ENCODE measurements at places on chromosomes 3 and 15. TPM values are rescaled to one million over a fixed set of nuclear protein-coding genes. Genes with fewer than 3 reads are reported as not detected.

GRCh38 chr3:178966299-178967176 is 105.1 kb downstream of the ZMAT3 start:
- H3K36me3 ChIP-seq, result no peaks in the 10 kb centered on the region
- H3K27ac ChIP-seq, result peak overlapping the region; percentile 81
- peaks cover 46% of the 10 kb centered on the region for H3K4me1 ChIP-seq
- peak overlapping the region; percentile 76 for H3K4me3 ChIP-seq
- no peak for DNase-seq
- H3K27me3 ChIP-seq, result no peaks in the 10 kb centered on the region

- peak overlapping the region; percentile 36 for H3K27ac ChIP-seq
- H3K4me1 ChIP-seq, result peaks cover 77% of the 10 kb centered on the region
- H3K27me3 ChIP-seq, result no peaks in the 10 kb centered on the region
- peaks cover 64% of the 10 kb centered on the region for H3K36me3 ChIP-seq
- no peak overlapping the region for H3K4me3 ChIP-seq
These were observed 33.1 kb downstream of the USF3 start for GRCh38 chr3:113663324-113663750.

DNA sequence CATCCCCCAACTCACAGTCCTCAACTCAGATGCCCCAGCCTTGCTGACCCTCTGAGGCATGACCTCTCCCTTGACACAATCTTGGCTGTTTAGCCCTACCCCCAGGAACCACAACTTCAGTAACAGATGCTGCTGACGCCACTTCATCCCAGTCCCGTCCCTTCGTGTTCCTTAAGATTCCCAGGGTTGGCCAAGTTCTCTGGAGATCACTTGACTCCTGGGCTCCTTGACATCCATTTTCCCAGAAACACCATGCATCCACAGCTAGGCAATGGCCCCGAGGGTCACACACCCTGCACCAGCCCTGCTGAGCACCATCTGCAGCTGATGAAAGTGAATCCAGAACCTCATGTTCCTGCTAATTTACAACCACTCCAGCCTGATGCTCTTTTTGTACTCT is 6.9 kb downstream of the RTP2 start:
- no peak for DNase-seq
- H3K27ac ChIP-seq, result no peak overlapping the region
- H3K4me1 ChIP-seq, result no peaks in the 10 kb centered on the region
- no peaks in the 10 kb centered on the region for H3K36me3 ChIP-seq
- H3K4me3 ChIP-seq, result no peak overlapping the region
- peaks cover 23% of the 10 kb centered on the region for H3K27me3 ChIP-seq

- no peak for DNase-seq
- H3K27me3 ChIP-seq, result no peaks in the 10 kb centered on the region
- peaks cover 37% of the 10 kb centered on the region for H3K4me1 ChIP-seq
- no peak overlapping the region for H3K4me3 ChIP-seq
These were observed 17.6 kb downstream of the IQSEC1 start for GRCh38 chr3:13055634-13056033.

GRCh38 chr3:133833267-133833666 is 27.7 kb downstream of the SRPRB start:
- H3K36me3 ChIP-seq, result no peaks in the 10 kb centered on the region
- no peak for DNase-seq
- no peak overlapping the region for H3K27ac ChIP-seq

DNA sequence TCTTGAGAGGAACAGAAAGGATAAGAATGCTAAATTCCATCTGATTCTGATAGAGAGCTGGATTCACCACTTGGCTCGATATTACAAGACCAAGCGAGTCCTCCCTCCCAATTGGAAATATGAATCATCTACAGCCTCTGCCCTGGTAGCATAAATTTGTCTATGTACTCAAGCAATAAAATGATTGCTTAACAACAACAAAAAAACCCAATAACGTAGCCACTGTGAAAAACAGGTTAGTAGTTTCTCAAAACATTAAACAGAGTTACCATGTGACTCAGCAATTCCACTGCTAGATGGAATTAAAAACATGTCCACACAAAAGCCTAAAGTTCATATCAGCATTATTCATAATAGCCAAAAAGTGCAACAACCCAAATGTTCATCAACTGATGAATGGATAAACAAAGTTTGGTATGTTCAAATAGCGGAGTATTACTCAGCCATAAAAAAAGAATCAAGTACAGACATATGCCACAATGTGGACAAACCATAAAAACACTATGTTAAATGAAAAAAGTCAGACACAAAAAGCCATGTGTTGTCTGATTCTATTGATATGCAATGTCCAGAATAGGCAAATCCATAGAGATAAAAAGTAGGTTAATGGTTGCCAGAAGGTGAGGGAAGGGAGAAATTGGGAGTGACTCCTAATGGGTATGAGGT is 16.8 kb downstream of the BCL2L10 start:
- no peak for DNase-seq
- no peaks in the 10 kb centered on the region for H3K36me3 ChIP-seq
- no peak overlapping the region for H3K4me3 ChIP-seq
- H3K27me3 ChIP-seq, result no peaks in the 10 kb centered on the region
- no peak overlapping the region for H3K27ac ChIP-seq

GRCh38 chr3:49638445-49638844 is 35.7 kb upstream of the APEH start:
- no peaks in the 10 kb centered on the region for H3K36me3 ChIP-seq
- H3K27ac ChIP-seq, result no peak overlapping the region
- no peak for DNase-seq
- no peaks in the 10 kb centered on the region for H3K27me3 ChIP-seq

GRCh38 chr3:96813820-96814650 is at the start of gene EPHA6:
TSS of gene EPHA6 (plus strand) at chr3:96814594.
- H3K27ac ChIP-seq, result no peak within 1 kb of the TSS
- H3K36me3 ChIP-seq, result no peaks in the 10 kb centered on the region
- peaks cover 18% of the 10 kb centered on the region for H3K4me1 ChIP-seq
- no peak for DNase-seq

DNA sequence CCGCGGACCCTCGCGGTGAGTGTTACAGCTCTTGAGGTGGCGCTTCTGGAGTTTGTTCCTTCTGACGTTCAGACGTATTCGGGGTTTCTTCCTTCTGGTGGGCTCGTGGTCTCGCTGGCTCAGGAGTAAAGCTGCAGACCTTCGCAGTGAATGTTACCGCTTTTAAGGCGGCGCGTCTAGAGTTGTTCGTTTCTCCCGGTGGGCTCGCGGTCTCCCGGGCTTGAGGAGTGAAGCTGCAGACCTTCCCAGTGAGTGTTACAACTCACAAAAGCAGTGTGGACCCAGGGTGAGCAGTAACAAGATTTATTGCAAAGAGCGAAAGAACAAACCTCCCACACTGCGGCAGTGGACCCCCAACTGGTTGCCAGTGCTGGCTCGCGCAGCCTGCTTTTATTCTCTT is 177.1 kb downstream of the UACA start:
- H3K4me3 ChIP-seq, result no peak overlapping the region
- no peaks in the 10 kb centered on the region for H3K36me3 ChIP-seq
- peaks cover 42% of the 10 kb centered on the region for H3K27me3 ChIP-seq
- peaks cover 4% of the 10 kb centered on the region for H3K4me1 ChIP-seq
- no peak overlapping the region for H3K27ac ChIP-seq

- peaks cover 38% of the 10 kb centered on the region for H3K36me3 ChIP-seq
- H3K4me3 ChIP-seq, result no peak overlapping the region
- DNase-seq, result no peak
- H3K27me3 ChIP-seq, result no peaks in the 10 kb centered on the region
- no peak overlapping the region for H3K27ac ChIP-seq
These were observed 31.5 kb upstream of the TFDP2 start for GRCh38 chr3:142180761-142181362.

- no peak overlapping the region for H3K4me3 ChIP-seq
- peaks cover 8% of the 10 kb centered on the region for H3K27me3 ChIP-seq
- H3K27ac ChIP-seq, result no peak overlapping the region
- DNase-seq, result no peak
- no peaks in the 10 kb centered on the region for H3K4me1 ChIP-seq
These were observed 70.1 kb downstream of the PLXNA1 start for GRCh38 chr3:127053026-127053425.

DNA sequence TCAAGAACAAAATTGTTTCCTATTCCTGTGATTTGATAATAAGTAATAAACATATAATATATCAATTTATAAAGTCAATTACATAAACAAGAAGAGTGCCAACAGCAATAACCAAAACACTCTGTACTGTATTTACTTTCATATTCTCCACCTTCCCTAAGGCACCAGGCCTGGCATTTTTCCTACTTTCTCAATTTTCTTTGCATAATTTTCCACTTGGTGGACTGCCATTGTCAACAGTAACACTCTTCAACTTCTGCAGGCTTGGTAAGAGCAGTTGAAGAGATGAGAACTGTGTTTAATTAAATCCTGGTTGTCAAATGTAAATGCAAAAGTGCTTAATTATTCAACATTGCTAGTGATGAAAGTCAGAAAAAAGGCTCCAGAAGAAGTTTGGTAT is 229.8 kb upstream of the PLSCR5 start:
- no peaks in the 10 kb centered on the region for H3K36me3 ChIP-seq
- H3K27ac ChIP-seq, result no peak overlapping the region
- no peak for DNase-seq
- no peak overlapping the region for H3K4me3 ChIP-seq
- H3K27me3 ChIP-seq, result no peaks in the 10 kb centered on the region
- H3K4me1 ChIP-seq, result no peaks in the 10 kb centered on the region

- DNase-seq, result no peak
- H3K27ac ChIP-seq, result no peak overlapping the region
- H3K27me3 ChIP-seq, result no peaks in the 10 kb centered on the region
- no peaks in the 10 kb centered on the region for H3K36me3 ChIP-seq
- H3K4me3 ChIP-seq, result peak overlapping the region; percentile 41
These were observed 70.4 kb downstream of the KLF13 start for GRCh38 chr15:31396881-31397560.

DNA sequence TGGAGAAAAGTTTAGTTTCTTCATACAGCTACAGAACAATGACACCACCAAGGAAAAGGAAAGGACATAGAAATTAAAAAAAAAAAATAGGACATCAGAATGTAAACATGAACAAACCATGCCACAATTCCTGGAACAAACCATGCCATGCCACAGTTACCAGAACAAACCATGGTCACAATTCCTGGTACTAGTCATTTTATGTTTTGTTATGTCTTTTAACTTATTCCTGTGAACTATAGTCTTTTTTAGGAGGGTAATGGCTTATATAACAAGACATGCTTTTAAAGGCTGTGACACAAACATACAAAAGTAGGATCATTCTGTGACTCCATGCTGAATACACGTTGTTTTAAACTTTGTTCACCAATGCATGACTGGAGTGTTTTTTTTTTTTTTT is 42.8 kb downstream of the CD47 start:
- no peak for DNase-seq
- H3K4me1 ChIP-seq, result peaks cover 5% of the 10 kb centered on the region
- no peaks in the 10 kb centered on the region for H3K27me3 ChIP-seq
- H3K36me3 ChIP-seq, result peaks cover 73% of the 10 kb centered on the region

DNA sequence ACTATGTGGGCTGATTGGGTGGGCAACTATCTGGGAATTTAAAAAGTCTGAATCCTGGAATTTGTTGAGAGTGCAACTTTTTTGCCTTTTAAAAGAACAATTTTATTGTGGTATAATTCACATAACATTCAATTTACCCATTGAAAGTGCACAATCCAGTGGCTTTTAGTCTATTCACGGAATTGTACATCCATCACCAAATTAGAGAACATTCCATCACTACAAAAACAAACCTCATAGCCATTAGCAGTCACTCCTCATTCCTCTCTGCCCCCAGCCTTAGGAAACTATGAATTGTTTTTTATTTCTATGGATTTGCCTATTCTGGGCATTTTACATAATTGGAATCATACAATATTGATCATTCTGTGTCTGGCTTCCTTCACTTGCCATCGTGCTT is 101.8 kb upstream of the ALDH1A3 start:
- no peak overlapping the region for H3K4me3 ChIP-seq
- no peak for DNase-seq
- no peak overlapping the region for H3K27ac ChIP-seq
- no peaks in the 10 kb centered on the region for H3K4me1 ChIP-seq
- peaks cover 5% of the 10 kb centered on the region for H3K27me3 ChIP-seq

DNA sequence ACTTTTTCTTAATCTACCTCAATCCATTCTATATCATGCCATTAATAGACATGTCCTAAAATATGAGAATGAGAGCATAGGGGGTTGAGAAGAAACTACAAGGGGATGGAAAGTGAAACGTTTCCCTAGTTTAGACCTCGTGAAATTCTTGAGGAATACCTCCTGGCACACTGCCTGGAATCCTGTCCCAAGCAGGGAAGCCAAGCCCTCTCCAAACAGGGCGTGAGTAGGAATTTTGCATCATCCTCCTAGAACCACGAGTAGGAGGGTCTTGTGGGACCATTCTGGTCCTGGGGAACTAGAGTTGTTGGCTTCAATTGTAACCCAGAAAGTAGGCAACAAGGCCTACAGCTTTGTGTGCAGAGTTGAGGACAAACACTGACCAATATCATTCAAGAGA is 19.6 kb upstream of the C3orf80 start:
- H3K27me3 ChIP-seq, result peaks cover 14% of the 10 kb centered on the region
- no peak overlapping the region for H3K4me3 ChIP-seq
- DNase-seq, result no peak
- no peak overlapping the region for H3K27ac ChIP-seq

GRCh38 chr3:135641761-135642160 is 323.8 kb upstream of the PPP2R3A start:
- H3K27ac ChIP-seq, result no peak overlapping the region
- H3K4me1 ChIP-seq, result no peaks in the 10 kb centered on the region
- no peaks in the 10 kb centered on the region for H3K27me3 ChIP-seq

- H3K4me3 ChIP-seq, result no peak overlapping the region
- no peak overlapping the region for H3K27ac ChIP-seq
These were observed 103.0 kb downstream of the SUCNR1 start for GRCh38 chr3:151976211-151977050.

DNA sequence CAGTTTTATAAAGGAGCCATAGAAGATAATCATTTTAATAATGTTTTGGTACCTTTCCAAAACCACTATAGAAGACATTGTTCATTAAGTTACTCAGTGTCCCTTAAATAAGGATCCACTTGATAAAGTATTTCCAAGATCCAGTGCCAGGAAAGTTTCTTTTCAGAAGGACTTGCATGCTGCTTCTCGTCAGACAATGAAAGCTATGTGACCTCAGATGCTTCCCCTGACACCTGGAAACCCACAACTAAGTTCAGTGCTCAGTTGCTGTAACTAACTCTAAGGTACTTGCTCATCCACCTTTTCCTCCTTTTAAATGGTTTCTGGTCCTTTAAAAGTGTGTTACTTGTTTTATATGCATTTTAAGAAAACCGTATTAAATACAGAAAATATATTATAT is 7.3 kb downstream of the SSR3 start:
- DNase-seq, result no peak
- H3K27ac ChIP-seq, result no peak overlapping the region
- peaks cover 11% of the 10 kb centered on the region for H3K4me1 ChIP-seq
- no peak overlapping the region for H3K4me3 ChIP-seq
- H3K36me3 ChIP-seq, result peaks cover 86% of the 10 kb centered on the region
- no peaks in the 10 kb centered on the region for H3K27me3 ChIP-seq

Gene SYNPR
- total RNA-seq, result not detected

Gene VWA5B2
- 0.76 TPM for total RNA-seq

Gene CEP152
- 15.4 TPM for total RNA-seq

Gene XYLB
- 1.3 TPM for total RNA-seq

Gene FBXW12
- not detected for total RNA-seq

Gene KBTBD13
- total RNA-seq, result not detected

Gene GP5
- total RNA-seq, result 0.18 TPM

Gene CFAP91
- 12.9 TPM for total RNA-seq
